ENCODE measurements at places on chromosomes 3 and 15. TPM values are rescaled to one million over a fixed set of nuclear protein-coding genes. Genes with fewer than 3 reads are reported as not detected.

- no peak for DNase-seq
Measured at GRCh38 chr15:75167588-75168350, 33.9 kb upstream of the C15orf39 start.

Gene CRYGS
- total RNA-seq: 4.5 TPM

- no peak for DNase-seq
Measured at GRCh38 chr15:99006904-99007495, 592 bp downstream of the PGPEP1L start.

GRCh38 chr15:68201879-68202261 is 3.3 kb downstream of the CALML4 start:
- DNase-seq: no peak

DNA sequence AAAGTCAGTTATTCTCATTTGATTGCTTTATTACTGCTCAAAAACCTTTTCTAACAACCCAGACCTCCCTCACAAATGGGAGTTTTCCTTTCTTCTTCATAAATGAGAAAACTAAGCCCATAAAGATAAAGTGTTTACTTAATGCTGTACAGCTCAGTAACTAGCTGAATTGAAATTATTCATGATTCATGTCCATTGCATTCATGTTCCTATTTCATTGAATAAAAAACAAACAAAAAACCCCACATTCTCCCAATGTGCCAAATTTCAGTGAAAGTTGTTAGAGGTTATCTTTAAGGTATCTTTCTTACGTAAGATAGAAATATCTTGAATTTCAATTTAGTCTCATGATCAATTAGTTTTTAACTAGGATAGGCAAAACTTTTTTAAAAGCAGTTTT is 2.8 kb downstream of the PLSCR2 start:
- DNase-seq: no peak

- no peak for DNase-seq
Measured at GRCh38 chr3:159616234-159616825, 372.3 kb upstream of the IL12A start.

Gene ADAMTS7
- 0.14 TPM for total RNA-seq

GRCh38 chr3:56131974-56132590 is 336.2 kb downstream of the ERC2 start:
- DNase-seq: no peak

GRCh38 chr3:108127301-108127988 is 36.6 kb upstream of the CD47 start:
- peak; percentile 58 for DNase-seq

Gene PCYT1A
- 58.4 TPM for total RNA-seq

- DNase-seq: no peak
Measured at GRCh38 chr15:69346112-69346511, 47.4 kb downstream of the PAQR5 start.

DNA sequence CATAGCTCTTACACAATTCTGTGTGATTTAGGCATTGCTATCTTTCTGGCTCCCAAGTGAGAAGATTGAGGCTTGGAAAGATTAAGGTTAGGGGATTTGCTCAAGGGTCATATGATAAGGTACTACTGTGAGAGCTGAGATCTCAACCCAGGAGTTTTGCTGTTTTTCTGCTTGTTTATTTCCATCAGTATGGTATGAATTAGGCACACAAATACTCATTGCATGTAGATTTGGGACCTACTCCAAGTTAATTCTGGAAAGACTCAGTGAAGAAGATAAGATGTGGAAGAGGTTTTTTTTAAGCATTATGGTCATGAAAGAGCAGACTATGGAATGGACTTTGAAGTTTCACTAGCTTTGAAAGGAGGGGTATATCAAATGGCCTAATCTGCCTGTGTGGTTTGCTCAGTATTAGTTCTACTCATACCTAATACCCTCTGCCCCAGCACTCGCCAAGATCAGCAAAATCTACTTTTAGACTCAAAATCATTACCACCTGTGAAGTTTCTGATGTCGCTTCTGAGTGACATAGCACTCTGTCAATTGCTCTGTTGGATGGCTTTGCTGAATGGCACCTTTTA is 12.5 kb downstream of the MBNL1 start:
- DNase-seq: no peak

Gene LRRC28
- 18.0 TPM for total RNA-seq

Gene ADAMTS9
- total RNA-seq: not detected

GRCh38 chr15:47750740-47751262 is 33.5 kb downstream of the SEMA6D start:
- DNase-seq: no peak

DNA sequence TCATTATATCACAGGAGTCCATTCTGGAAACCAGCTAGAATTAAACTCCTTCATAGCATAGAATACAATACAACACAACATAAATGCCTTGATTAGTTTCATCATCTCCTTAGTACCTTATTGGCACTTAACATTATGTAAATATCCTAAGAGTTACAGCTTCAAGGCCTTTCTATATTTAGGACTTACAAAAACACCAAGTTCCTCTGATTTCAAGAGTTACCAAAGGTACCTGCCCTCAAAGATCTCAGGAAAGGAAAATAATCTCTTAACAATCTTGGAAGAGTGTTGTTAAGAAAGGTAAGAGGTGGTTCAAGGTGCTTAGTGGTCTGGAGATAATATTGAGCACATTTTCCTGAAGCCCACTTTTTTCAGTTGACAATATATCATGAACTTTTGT is 477.7 kb downstream of the IGSF11 start:
- no peak for DNase-seq
